Daoy (cell line): ENCODE measurements at places on chromosomes 16 and 17. TPM values are rescaled to one million over a fixed set of nuclear protein-coding genes. Genes with fewer than 3 reads are reported as not detected.
A peak's percentile ranks its signal among the peaks of the same experiment; 100 is the strongest.

The COQ9 gene
- total RNA-seq = 34.9 and 44.9 TPM in 2 replicates

GRCh38 chr17:79626156-79626890, 15.5 kb upstream of the RBFOX3 start:
- DNase-seq = no peak

DNA sequence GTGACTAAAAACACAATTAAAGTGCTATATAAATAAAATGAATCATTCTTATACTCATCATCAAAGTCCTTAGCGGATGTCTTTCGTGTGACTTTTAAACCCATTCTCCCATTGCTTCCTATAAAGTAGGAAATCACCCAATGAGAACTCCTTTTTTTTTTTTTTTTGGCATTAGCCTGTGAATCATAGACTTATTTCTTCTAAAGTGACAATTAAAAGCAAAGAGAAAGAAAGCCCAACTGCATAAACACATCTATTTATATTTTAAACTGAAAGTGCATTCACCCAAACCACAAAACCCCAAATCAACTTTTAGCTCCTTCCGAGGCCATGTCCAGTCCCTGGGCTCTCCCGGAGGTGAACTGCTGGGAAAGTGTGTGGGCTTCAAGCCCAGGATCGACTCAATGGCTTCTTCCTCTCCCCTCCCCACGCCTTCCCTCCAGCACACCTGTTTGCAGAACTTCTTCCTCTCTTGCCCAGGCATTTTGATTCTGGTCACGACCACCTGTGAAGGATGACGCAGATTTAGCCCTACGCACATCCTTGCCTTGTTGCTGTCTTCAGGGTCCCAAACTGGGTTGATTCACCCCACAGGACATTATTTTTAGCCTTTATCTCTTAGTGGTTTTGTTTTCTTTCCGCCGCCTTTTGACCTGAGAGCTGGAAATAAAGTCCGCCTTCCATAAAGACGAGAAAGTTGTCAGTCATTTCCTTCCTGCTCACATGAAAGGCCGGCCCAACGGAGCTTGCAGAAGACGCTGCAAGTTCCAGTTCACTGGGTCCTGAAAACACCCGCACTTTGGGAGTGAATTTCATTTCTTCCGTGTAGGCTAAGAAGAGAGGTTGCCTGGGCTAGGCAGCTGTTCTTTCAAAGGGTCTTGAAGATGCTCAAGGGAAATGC, 166.8 kb downstream of the MAP2K6 start:
- no peak for DNase-seq

GRCh38 chr16:68000450-68000849, 1.2 kb upstream of the DPEP2 start:
- no peak for DNase-seq

DNA sequence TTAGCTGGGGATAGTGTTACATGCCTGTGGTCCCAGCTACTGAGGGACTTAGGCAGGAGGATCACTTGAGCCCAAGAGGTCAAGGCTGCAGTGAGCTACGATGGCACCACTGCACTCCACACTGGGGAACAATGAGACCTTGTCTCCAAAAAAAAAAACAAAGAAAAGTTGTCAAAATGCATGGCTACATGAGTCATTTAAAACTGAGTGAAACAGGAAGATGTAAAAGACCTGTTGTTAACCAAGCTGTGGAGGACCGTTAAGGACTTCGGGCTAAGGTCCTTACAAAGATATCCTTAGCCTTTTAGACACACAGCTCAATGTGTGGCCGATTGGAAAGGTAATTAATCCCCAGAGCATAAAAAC, 25.1 kb downstream of the ZP2 start:
- no peak for DNase-seq

DNA sequence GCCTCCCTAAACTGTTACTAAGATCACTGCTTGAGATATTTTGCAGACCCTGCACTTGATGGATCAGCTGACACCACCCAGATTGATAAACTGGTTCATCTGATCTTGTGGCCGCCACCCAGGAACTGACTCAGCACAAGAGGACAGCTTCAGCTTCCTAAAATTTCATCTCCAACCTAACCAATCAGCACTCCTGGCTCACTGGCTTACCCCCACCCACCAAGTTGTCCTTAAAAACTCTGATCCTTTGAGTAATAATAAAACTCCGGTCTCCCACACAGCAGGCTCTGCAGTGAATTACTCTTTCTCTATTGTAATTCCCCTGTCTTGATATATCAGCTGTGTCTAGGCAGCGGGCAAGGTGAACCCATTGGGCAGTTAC, 174.8 kb downstream of the UTP18 start:
- DNase-seq = no peak

DNA sequence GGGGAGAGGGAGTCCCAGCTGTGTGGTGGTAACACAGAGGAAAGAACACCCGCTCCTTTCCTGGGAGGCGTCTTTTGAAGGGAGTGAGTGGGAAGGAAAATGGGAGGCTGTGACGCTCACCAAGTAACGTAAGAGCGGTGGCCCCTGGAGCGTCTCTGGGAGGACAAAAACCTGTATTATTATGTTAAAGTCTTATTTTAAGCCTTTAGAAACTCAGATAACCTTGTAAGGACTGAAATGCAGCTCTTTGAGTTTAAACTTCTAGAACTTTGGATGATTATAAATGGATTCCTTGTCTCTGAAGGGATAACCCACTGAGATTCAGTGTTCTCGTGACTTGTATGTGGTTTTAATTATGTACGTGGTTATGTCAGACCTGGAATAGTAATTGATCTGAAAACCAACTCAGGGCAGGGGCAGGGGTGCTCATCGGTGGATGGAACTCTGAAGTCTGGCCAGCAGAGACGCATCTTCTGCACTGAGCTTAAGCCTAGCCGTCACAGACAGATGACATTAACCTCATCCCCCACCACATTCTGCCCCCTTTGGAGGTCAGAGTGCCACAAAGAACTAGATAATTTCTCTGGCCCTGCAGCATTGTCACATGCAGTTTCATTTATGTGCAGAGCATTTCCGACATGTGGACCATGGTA, 41.8 kb upstream of the SLC12A3 start:
- no peak for DNase-seq

DNA sequence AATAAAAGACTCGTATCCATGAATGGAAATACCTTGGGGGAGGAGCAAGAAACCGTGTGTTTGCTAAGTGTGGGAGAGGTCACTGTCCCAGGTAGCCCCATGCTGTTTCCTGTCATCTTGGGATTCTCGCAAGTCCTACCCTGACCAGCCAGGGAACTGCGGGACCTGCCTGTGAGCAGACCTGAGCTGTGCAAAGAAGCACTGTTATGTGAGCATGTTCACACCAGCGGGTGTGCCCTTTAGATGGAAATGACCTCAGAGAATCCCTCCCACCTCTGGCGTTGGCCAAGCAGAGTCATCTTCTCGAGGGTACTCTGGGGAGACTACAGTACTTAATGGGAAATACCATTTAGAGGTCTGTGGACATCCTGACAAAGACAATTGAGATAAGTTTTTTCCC, 127.0 kb upstream of the MON1B start:
- DNase-seq = peak; percentile 4

DNA sequence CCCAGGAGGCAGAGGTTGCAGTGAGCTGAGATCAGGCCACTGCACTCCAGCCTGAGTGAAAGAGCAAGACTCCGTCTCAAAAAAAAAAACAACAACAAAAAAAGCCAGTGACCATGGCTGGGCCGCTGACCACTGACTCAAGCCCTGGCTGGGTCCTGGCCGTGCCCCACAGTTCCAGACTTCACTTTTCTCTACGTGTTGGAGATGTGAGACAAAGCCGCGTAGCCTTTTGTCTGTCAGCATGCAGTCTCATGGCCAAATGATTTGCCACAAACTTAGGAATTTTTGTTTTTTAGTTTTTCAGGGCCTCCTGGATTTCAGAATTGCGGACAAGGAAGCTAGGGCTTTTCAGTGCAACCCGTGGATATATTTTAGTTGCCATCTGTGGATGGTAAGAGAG, 89.3 kb upstream of the CIBAR2 start:
- DNase-seq = no peak

The FMNL1 gene
- 6.3 and 9.2 TPM in 2 replicates for total RNA-seq

The NRN1L gene
- not detected in 2 replicates for total RNA-seq

The IGSF6 gene
- not detected in 2 replicates for total RNA-seq

- DNase-seq = peak; percentile 86
Measured at GRCh38 chr17:64326420-64327054, 63.5 kb upstream of the TEX2 start.

GRCh38 chr17:80026359-80027042, 9.2 kb downstream of the TBC1D16 start:
- DNase-seq = no peak

GRCh38 chr16:84278968-84279367, 15.7 kb upstream of the WFDC1 start:
- no peak for DNase-seq

DNA sequence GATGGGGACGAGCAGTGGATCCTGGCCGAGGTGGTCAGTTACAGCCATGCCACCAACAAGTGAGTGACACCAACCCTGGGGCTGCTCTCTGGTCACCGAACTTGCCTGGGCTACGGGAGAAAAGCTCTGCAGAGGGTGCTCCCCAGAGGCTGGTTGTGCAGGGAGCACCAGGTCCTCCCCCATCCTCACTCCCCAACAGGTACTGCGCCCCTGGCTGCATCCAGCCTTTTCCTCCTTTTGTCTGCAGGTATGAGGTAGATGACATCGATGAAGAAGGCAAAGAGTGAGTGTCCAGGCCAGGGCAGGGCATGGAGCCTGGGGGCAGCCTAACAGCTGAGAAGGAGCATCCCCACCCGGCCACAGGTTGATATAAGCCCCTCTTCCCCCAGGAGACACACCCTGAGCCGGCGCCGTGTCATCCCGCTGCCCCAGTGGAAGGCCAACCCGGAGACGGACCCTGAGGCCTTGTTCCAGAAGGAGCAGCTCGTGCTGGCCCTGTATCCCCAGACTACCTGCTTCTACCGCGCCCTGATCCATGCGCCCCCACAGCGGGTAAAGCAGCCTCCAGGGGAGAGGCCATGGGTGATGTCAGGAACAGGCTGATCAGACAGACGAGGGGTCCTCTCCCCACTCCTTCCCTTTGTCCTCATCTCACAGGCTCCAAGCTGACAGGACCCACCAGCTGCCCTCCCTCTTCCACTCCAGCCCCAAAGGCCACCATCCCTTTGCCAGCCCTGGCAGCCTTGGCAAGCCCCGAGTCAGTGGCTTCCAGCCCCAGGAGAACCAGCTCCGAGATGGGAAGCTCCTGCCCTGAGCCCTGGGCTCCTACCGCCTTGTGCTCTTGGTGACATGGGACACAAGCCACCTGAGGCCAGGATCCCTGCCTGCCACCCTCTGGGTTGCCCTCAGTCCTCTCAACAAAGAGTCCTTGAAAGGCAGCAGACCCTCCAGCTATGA, 6.2 kb downstream of the SULT1A2 start:
- DNase-seq = no peak

The PRAC2 gene
- total RNA-seq = not detected in 2 replicates

GRCh38 chr17:40910441-40910841, 25.4 kb upstream of the KRT20 start:
- no peak for DNase-seq

GRCh38 chr17:58755269-58755576, 431 bp upstream of the PPM1E start:
- DNase-seq = no peak

The KRTAP1-1 gene
- total RNA-seq = 1.5 TPM in 1 of 2 replicates, not detected in the other

The SLFN14 gene
- not detected in 2 replicates for total RNA-seq

The MYL4 gene
- not detected in 2 replicates for total RNA-seq

GRCh38 chr16:2022723-2023091, 3.1 kb downstream of the NPW start:
- peak; percentile 41 for DNase-seq

GRCh38 chr17:40915199-40915661, 22.2 kb downstream of the KRT23 start:
- DNase-seq = peak; percentile 76

- DNase-seq = no peak
Measured at GRCh38 chr16:66703406-66704215, 7.1 kb upstream of the CMTM4 start.

- DNase-seq = no peak
Measured at GRCh38 chr16:79573884-79574283, 26.7 kb downstream of the MAF start.

GRCh38 chr17:79784353-79785016, 6.5 kb downstream of the CBX2 start:
- no peak for DNase-seq

The GLIS2 gene
- total RNA-seq = 0.36 and 0.46 TPM in 2 replicates

The PRDM7 gene
- total RNA-seq = not detected in 2 replicates

- DNase-seq = no peak
Measured at GRCh38 chr17:56167491-56167890, 14.2 kb downstream of the ANKFN1 start.

The KRT24 gene
- not detected in 2 replicates for total RNA-seq

The TMEM92 gene
- 1.7 and 6.7 TPM in 2 replicates for total RNA-seq

- no peak for DNase-seq
Measured at GRCh38 chr16:84990782-84991181, 20.6 kb downstream of the ZDHHC7 start.

- peak; percentile 95 for DNase-seq
Measured at GRCh38 chr16:22206013-22206841, at the start of gene EEF2K. EEF2K (plus strand) TSS chr16:22206278; CDS start chr16:22225730, 19,452 bp downstream.

The REXO5 gene
- total RNA-seq = 4.7 and 17.3 TPM in 2 replicates

- no peak for DNase-seq
Measured at GRCh38 chr16:86480444-86480843, 29.9 kb upstream of the FOXF1 start.

DNA sequence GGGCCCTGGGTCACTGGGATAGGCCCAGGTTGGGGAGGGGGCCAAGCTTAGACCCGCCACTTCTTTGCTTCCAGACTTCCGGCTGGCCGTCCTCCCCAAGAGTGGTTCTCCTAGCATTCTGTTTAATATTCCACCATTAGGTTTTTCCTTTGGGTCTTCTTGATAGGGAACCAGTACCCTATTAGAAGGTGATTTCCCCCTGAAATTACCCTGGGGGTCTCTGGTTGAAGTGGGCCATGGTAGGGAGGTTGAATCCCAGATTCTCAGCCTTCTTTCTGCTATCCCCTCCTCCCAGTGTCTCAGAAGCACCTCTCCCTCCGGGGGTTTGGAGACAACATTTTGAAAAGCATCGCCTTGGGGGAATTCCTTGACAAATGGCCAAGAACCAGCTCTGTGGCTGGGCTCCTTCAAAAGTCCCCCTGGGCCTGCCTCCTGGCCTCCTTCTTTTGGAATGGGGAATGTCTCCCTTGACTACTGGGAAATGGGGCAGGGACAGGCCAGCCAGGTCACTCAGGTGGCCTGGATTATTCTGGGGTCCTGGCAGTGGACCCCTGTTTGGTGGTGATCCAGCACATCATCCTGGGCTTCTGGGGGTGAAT, 5.7 kb downstream of the LASP1 start:
- no peak for DNase-seq

The UTS2R gene
- total RNA-seq = not detected in 2 replicates

- DNase-seq = no peak
Measured at GRCh38 chr17:349666-350065, 2.9 kb downstream of the RPH3AL start.
